Sciatic nerve (tissue), 2 donors: ENCODE measurements at places on chromosomes 3 and 15.

DNA sequence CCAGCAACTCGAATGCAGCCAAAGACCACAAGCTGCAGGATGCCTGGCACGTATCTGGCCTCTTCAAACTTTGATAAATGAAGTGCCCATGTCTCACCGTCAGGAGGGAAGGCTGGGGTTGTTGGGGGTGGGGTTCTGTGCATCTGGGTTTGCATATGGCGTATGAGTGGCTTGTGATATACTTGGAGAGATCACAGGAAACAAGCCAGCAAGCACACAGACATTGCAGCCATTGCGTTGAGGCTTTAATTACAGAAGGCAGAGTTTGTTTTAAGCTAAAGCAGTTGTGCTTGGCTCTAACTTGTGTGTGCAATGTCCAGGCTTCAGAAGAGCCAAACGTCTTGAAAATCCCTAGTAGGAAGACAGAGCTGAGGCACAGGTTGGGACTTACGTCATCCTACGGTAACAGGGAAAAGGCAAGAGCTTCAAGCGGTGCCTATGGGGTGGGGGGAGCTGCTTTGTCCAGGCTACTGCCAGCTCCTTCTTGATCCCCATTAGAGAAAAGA, 109.2 kb downstream of the ASB7 start:
- no peak for DNase-seq

DNA sequence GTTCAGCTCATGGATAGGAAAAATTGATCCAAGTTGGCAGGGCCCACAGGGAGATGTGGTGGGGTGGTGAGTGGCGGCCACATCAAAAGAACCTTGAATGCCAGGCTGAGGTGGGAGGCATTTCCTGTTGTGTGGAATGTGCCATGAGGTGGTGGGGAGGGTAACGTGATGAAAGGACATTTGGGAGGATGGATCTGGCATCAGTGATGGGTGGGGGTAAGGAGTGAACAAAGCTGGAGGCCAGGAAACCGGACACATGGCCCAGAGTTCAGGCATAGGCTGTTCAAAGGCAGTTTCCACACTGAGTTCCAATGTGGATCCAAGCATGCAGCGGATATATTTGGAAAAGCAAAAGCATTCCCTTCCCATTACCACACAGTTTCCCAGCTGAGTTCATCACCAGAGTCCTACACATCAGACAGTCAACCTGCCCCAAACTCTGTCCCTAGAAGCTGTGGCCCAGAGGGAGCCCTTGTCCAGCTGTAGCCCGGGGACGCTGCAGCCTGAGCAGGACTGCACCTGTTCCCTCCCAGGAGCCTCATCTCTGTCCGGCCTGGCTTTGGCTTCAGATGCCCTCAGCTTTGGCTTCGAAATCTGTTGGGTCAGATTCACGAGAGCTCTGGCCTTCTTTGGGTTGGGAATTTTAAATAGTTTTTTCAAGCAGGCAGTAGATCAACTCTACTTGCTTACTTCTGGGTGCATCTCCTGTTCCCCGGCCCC, 37.8 kb upstream of the GOLGA6B start:
- no peak for DNase-seq

DNA sequence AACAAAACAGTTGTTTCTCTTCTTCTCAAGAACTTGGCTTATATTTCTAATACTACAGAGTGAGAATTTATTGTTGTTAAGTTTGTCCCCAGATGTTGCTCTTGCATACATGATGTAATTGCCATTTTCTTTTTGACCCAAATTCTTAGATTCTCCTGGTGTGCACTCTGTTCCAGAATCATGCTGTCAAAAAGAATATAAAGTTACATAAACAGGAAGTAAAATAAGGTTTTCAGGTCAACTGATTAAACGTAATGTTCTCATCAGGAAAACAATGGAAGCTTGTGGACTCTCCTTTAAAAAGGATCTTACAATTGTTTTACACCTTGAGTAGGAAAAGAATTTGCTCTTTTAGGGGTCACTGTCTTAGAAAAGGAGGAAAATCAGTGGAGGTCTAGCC, 121.8 kb downstream of the ADAM10 start:
- no peak for DNase-seq

- DNase-seq, result no peak
These were observed 347.7 kb downstream of the ZBBX start for GRCh38 chr3:167032267-167032876.

DNA sequence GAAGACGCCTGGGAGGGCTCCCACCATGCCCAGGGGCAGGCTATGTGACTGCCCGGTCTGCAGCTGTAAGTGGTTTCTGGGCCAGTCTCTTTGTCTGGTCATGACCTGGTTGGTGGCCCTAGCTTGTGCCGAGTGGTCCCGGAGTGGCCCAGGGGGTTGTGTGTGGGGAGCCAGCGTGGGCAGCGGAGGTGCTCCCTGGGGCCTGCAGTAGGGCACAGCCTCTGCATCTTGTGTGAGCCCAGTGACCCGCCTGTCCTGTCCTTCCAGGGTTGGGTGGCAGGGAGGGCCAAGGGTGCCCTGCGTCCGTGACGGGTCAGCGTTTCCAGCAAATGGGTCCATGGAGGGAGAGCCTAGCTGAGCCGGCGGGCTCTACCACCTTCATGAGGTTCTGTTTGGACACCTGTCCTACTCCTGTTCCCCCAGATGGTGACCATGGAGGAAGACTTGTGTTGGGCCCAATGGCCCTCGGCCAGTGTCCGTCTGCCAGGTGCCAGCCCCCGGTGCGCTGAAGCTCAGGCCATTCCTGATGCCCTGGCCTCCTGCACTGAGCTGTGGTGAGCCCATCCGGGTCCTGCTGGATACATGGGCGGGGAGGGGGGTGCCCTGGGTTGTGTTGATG, 215.4 kb downstream of the SNRPN start:
- peak; percentile 35 for DNase-seq

DNA sequence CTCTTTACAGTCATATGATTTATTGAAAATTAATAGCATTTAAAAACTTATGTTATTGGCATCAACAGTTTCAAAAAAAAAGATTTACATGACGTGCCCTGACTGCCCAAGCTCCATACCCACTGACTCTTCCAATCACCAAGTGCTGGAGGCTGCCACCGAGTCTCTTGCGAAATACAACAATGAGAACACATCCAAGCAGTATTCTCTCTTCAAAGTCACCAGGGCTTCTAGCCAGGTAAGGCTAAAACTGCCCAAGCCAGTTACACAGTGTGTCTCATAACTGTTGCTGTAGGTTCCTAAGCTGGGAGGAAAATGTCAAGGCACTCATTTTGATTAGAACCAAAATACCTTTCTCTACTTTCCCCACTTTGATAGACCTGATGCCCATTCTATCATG, 4.5 kb downstream of the FETUB start:
- no peak for DNase-seq

DNA sequence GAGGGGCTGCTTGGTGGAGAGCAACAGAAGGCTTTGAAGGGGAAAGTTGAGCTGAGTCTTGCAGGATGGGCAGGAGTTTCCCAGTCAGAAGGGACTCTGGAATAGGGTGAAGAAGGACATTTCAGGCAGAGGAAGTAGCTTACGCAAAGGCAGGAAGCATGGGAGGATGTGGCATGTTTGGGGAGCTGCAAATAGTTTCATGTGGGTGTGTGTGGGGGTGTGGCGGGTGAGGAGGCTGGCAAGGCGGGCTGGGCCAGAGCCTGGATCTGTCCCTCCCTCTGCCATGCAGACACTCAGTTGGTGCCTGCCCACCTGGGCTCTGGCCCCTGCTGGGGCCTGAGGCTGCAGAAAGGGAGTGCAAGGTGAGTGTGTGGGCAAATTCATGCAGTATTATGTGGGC, 10.4 kb downstream of the TEX264 start:
- no peak for DNase-seq

GRCh38 chr3:136858381-136858780, 3.6 kb upstream of the NCK1 start:
- no peak for DNase-seq

DNA sequence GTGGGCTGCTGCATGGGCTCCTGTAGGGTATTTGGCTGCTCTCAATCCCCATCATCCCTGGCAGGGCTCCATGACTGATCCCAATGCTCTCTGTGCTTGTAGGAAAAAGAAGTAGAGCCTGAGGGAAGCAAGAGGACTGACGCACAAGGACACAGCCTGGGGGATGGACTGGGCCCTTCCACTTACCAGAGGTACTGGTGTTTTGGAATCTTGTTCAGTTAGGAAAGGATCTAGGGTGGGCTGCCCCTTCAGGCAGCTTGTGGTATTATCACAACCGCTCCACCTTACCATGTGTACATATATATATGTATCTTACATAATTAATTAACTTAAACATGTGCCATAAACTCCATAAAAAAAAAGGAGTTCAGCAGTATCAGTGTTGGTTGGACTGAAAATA, 1.3 kb downstream of the SLC28A2 start:
- DNase-seq, result no peak

GRCh38 chr3:172259111-172259541, 189.1 kb downstream of the GHSR start:
- no peak for DNase-seq

DNA sequence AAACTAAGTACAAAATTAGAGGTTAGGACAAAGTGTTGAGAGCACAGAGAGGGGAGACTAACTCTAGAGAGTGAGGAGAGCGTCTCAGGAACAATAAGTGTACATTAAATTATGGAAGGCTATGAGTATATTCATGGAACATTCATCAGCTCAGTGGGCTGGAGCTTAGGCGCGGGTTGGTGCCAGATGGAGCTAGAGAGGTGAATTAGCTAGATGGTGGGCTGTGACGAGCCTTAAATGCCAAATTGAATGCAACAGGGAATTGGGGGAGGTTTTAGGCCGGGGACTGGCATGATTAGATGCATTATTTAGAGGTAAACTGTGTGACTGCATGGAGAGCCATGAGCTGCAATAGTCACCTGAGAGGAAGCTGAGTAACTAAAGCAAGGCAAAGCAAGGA, 97.1 kb downstream of the TMEM108 start:
- DNase-seq, result no peak
